ENCODE measurements at places on chromosomes 2 and 18. TPM values are rescaled to one million over a fixed set of nuclear protein-coding genes. Genes with fewer than 3 reads are reported as not detected.

DSEL gene
- 11.5 TPM for total RNA-seq

TUBA3D gene
- not detected for total RNA-seq

CCDC141 gene
- not detected for total RNA-seq

IL36B gene
- total RNA-seq = not detected

UGT1A5 gene
- not detected for total RNA-seq

CTDP1 gene
- 36.1 TPM for total RNA-seq

CHRND gene
- total RNA-seq = not detected

GRHL1 gene
- total RNA-seq = 1.2 TPM

PLEK gene
- 0.11 TPM for total RNA-seq

FMNL2 gene
- total RNA-seq = 26.6 TPM

KCNG2 gene
- total RNA-seq = not detected

GREB1 gene
- total RNA-seq = 0.07 TPM

STPG4 gene
- 0.11 TPM for total RNA-seq

DPP4 gene
- 6.0 TPM for total RNA-seq

CROCC2 gene
- total RNA-seq = not detected

GPR75 gene
- total RNA-seq = 1.8 TPM

DNA sequence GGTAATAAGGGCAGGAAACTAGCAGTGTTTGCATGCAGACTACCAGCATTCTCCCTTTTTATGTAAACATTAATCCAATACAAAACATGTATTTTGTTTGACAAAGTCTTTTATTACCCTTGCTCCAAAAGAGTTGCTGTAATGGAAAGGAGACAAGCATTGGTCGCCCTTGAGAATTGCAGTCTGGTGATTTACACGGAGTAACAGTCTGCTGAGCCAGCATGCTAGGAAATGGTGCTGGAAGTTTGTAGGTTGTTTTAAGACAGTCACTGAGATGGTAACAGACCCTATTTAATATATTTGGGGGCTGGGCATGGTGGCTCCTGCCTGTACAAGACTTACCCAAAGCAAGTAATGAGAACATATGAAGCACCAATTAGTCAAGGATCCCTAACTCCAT lies 2.8 kb upstream of the PRKCE start:
- no peak for DNase-seq

DNA sequence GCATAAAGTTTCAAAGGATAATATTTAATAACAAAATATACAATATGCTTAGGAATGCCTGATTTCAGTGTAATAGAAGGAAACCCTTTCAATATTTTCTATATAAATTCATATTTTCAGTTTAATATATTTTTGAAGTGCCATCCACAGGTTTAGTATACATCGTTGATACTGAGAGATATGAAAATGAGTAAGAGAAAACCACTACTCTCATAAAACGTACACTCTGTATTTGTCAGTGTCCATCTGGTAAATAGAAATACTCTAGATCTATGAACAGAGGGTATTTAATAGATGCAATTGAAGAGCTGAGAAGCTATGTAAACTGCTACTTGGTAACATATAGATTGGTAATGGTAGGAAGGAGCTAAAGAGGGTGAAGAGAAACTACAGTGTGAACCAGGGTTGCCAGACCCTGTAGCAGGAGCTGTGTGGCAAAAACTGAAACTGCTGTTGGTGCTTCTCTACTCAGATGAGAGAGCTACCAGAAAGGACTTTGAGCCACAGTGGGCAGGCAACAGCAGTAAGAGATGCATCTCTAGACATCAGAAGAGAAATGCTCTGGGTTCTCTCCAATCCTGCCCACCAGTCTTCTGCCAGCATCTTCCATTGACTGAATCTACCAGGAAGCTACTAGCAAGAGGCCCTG lies 187.4 kb downstream of the CCDC102B start:
- DNase-seq = no peak

DNA sequence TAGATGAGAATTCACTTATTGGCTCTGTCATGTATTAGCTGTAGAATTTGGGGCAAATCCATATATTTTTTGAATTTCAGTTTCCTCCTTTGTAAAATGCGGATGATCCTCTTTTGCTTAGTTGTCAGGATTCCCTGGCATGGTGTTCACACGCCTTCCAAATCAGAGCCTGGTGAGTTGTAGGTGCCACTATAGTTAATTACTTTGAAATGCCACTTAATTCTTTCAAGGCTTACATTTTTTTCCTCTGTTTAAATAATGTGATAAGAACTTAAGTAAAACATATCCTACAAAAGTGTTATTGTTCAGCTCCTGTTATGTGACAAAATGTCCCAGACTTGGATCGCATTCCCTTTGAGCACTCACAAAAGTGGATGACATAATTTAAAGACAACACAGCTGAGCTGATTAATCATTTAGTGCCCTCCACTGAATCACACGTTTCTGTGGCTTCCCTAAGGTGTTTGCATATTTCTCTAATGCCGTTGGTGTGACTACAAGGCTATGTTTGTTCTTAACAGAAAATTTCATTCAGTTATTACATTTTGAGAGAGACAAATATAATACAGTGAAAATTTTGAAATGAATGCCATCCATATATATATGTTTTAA lies 471.2 kb upstream of the CHST9 start:
- DNase-seq = no peak

- no peak for DNase-seq
Observed at GRCh38 chr18:32480581-32480980, 9.9 kb upstream of the GAREM1 start.

- no peak for DNase-seq
Observed at GRCh38 chr2:28359222-28360057, 33.2 kb upstream of the FOSL2 start.

DNA sequence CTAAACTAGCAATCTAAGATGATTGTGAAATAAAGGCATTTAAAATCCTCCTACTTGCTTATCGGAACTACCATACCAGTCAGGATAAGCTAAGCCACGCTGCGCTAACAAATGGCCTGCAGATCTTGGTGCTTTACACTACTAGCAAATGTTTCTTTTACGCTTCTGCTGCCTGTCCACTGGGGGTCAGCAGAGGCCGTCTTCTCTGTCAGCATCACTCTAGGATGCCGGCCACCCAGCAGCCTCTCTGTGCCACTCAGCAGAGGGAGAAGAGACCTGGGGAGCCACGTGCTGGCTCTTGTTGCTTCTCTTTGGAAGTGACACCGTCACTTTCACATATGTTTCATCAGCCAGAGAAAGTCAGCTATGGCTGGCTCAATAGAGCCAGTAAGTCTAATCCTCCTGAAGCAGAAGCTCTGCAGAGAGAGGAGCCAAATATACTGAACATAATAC lies 36.6 kb downstream of the COPS8 start:
- peak; percentile 30 for DNase-seq

GRCh38 chr18:9199681-9200080 lies 63.1 kb downstream of the ANKRD12 start:
- DNase-seq = no peak

DNA sequence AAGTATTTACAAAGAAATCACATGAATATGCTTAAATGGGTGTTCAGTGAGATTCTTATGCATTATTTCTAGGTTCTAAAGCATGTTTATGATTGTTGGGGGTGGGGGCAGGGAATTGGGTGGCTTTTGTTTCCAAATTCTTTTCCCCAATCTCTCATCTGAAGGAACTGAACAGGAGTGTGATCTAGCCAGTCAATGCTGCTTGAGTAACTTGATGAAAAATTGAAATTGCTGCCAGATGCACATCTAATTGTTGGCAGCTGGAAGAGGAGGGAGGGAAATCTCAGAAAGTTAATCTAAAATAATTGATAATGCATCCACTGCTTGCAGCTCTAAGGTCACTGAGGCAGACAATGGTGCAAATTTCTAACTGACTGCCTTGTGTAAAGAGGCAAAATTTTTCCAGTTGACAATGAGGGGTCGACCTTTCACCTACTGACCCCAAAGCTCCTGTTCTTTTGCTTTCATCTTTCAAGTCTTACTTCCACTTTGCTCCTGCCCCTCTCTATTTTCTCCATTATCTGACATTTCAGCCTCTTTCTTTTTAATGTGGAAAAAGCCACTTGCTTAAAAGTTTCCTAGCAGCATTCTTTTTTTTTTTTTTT lies 53.3 kb downstream of the IRS1 start:
- no peak for DNase-seq

GRCh38 chr2:56130463-56131070 lies 53.2 kb upstream of the CCDC85A start:
- DNase-seq = peak; percentile 8

DNA sequence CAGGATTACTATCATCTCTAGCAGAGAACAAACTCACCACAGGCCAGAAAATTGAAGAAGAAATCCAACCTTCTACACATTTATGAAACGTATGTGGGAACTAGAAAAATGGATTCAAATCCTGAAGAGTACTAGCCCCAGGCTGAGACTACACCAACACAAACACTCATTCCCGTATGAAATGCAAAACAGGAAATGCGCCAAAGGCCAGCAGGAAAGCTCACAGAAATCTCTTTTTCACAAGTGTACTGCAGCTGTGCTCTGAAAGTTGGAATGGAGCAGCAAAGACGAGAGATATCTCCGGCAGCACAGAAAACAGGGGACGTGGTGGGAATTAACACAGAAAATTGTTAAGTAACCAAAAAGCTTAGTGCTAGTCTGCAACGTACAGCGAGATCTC lies 913.5 kb downstream of the TDRD15 start:
- no peak for DNase-seq

- no peak for DNase-seq
Observed at GRCh38 chr2:85445316-85446295, 27.1 kb downstream of the SH2D6 start.

- no peak for DNase-seq
Observed at GRCh38 chr2:11160731-11161455, 5.6 kb downstream of the SLC66A3 start.

DNA sequence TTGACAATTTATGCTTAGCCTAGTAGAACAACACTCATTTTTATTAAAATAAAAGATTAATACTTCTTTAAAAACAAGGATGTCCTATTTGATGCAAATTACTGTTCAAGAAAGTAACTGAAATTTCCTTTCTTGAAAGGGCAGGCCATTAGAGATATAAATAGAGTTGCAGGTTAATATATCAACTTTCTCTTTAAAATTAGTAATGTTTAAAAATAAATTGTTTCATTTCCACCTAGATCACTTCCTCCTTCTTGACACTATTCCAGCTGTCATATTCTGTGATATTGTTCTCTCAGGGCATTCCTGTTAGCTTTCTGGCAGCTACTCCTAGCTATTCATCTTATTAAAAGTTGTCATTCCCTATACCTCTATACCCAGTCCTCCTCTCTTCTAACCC lies 357.9 kb upstream of the NRP2 start:
- DNase-seq = no peak

DNA sequence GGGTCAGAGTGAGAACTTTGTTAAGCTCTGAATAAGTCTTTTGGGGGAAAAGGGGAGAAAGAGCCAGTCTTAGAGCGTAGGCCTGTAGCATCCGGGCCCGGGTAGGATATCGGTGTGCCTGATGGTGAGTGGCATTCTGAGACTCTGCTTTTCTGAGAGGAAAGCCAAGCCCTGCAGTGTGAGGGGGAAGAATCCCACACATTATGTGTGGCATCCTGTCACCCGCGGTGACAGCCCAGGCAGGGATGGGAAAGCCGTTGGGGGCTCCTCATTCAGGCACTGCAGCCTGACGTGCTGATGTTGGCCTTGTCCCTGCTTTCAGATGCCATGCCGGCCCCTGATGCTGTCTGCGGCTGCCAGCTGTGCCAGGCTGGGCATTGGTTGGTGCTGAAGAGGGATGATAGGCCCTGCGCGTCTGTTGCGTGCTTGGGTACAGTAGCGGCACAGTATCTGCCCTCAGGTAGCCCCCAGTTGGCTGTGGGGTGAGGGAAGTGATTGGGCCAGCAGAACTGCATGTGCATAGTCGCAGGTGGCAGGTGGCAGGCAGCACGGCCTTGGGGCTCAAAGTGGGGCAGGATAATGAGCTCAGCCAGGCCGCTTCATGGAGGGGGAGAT lies 37.6 kb downstream of the GLI2 start:
- no peak for DNase-seq

- no peak for DNase-seq
Observed at GRCh38 chr18:68548904-68549870, 165.7 kb downstream of the TMX3 start.

DNA sequence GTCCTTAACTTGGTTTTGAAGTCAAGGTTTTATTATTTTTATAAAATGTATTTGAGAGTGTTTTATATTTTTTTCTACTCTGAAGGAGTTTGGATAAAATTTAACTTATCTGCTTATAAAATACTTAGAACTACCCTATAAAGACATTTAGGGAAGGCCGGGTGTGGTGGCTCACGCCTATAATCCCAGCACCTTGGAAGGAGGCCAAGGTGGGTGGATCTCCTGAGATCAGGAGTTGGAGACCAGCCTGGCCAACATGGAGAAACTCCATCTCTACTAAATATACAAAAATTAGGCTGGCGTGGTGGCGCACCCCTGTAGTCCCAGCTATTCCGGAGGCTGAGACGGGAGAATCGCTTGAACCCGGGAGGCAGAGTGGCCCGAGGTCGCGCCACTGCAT lies 486.4 kb downstream of the DSC3 start:
- DNase-seq = no peak

GRCh38 chr2:158889135-158889853 lies 79.1 kb upstream of the TANC1 start:
- DNase-seq = no peak

GRCh38 chr2:121004359-121004758 lies 268.7 kb downstream of the GLI2 start:
- DNase-seq = no peak

DNA sequence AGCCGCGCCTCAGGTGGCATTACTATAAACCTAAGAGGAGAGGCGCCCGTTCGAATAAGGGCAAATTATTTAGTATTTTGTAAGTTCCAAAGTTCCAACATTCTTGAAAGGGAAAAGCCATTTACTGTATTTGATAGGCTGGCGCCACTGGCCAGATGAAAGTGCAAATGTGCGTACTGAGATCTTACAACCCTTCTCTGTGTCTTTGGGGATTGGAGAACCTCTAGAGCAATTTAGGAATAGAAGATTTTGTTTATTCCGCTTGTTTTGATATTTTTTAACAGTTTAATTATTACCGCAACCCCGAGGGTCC lies 467 bp upstream of the WDR35 start:
- no peak for DNase-seq

- no peak for DNase-seq
Observed at GRCh38 chr2:25000036-25000435, 28.3 kb upstream of the DNAJC27 start.

GRCh38 chr2:176639671-176640070 lies 370.4 kb downstream of the MTX2 start:
- no peak for DNase-seq

DNA sequence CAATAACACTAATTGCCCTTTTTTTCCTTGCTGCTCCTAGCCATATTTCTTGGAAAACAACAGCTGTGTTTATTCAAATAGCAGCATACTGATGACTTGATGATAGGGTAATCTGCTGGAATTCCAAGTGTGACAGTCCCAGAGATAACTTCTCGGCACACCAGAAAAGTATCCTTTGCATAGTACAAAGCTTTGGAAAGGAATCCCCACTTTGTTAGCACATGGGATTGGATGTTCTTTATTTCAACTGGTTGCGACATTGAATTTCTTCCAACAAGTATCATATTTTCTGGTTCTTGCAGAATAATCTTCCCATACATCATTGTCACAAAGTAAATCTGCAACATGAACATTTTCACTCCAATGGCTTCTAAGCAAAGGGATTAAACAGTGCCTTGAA lies 445.8 kb upstream of the ACVR2A start:
- no peak for DNase-seq

All from pulmonary artery endothelial cell (primary cell).